ENCODE measurements at places on chromosomes 6 and 20.
A peak's percentile ranks its signal among the peaks of the same experiment; 100 is the strongest.

DNA sequence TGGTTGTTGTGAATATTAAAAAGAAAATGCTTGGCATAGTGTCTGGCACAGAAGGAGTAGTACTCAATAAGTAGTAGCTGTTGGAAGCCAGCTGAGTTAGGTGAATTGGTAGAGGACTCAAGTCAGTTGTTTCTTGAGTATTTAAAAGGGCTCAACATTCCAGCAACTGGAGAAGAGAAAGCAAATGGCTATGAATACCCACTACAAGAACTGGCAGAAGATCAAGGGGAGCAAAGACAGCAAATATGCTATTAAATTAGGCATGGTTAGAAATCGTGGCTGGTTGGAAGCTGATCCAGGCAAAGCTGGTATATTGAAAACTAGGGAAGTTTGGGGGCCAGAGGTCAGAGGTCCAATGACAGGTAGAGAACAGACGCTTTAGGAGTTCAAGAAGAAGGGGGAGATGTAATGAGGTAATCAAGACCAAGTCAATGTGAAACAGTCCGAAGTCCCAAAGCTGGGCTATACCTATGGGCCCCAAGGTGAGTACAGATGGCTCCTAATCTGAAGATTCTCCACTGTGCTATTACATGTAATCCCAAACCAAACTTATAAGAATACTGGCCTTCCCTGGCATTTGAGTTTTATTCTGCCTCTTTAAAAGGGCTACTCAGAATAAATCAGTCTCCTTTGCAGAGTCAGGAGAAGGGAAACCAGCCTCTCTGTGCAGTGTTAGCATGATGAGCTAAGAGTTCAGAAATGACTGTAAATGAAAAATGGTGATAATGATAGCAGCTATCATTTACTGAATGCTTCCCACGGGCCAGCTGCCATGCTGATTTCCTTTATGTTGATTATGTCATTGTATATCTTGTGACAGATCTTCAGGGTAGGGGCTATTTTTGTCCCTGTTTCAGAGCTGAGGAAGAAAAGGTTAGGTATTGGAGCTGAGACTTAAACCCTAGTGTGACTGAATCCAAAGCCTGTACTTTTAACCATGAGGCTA is 122.3 kb downstream of the ANKS1A start:
- no peak for DNase-seq

GRCh38 chr6:106918115-106918514 is 56.4 kb downstream of the CD24 start:
- no peak for DNase-seq

DNA sequence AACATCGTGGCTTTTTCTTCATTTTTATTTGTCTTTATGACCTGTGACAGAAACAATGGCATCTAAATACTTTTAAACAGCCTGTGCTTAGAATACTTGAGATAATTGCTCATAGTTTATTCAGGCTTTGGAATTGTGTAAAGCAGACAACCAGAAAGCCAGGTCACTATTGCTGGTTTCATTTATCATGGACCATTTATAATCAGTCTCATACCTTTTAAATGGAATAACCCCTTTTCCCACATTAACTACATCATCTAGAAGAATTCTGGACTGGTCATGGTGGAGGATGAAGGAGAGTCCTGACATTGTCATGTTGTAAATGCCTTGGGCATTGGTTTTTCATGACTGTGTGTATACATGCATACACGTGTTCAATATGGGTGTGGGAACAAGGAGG is 661.5 kb downstream of the EPM2A start:
- DNase-seq, result no peak

- peak; percentile 67 for DNase-seq
Observed at GRCh38 chr6:159174263-159174969, 5.2 kb downstream of the FNDC1 start.

GRCh38 chr6:87088076-87088475 is 6.8 kb downstream of the CGA start:
- DNase-seq, result no peak

- no peak for DNase-seq
Observed at GRCh38 chr6:125421836-125422235, 120.1 kb upstream of the HDDC2 start.

DNA sequence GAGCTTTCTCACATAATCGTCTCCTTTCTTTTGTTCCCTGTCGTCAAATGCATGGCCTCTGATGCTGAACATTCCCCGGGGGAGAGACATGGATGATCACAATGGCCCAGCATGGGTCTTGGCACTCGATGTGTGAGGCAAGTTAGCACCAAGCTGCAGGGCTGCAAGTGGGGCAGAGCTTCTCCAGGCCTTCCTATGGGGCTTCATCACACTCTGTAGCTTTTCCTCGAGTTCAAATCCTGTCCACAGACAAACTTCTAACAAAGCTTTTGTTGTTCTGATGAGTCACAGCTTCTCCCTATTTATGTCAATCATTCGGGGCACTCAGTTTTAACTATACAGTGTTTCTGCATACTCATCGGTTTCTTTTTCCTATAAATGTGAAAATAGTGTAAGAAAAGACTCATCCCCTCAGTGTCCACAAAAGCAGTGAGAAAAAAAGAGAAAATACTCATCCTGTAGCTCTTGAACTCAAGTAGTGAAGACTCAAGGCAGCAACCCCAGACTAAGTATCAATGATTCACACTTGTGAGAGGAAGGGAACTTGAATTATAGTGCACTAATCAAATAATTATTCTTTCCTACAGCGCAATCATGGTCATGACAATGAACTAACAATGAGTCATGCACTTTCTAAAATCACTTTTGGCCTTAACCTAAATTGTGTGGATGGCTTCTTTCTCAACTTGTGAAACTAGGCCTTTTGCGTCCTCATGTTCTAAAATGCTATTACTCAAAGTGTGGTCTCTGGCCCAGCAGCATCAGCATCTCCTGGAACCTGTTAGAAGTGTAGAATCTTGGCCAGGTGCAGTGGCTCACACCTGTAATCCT is 68.4 kb upstream of the NOX3 start:
- no peak for DNase-seq

GRCh38 chr6:40523505-40524172 is 63.5 kb downstream of the LRFN2 start:
- DNase-seq, result no peak

All from left lobe of liver (tissue), 2 donors.